ENCODE measurements at places on chromosomes 6 and 20. TPM values are rescaled to one million over a fixed set of nuclear protein-coding genes. Genes with fewer than 3 reads are reported as not detected.

DNA sequence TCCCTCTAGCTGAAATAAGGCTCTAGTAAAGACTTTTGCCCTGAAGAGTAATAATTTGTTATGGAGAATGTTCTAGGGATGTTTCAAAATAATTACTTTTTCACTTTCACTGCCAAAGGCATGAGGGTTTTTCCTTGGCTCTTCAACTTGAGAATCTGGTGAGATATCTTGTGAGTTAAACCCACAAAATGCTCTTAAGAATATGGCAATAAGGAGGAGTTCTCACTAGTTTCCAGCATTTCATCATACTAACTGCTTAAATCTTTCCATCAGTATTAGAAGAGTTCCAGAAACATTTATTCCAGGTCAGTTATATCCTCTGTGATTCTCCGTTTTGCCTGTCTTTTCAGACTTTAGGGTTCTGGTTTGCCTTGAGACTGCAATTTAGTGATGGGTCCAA lies 785.6 kb upstream of the GJE1 start:
- H3K27ac ChIP-seq: no peak overlapping the region
- H3K36me3 ChIP-seq: no peaks in the 10 kb centered on the region
- H3K27me3 ChIP-seq: no peaks in the 10 kb centered on the region
- H3K4me1 ChIP-seq: no peaks in the 10 kb centered on the region
- DNase-seq: no peak

- H3K36me3 ChIP-seq: no peaks in the 10 kb centered on the region
- H3K4me1 ChIP-seq: no peaks in the 10 kb centered on the region
- no peak overlapping the region for H3K27ac ChIP-seq
- H3K27me3 ChIP-seq: no peaks in the 10 kb centered on the region
- no peak overlapping the region for H3K4me3 ChIP-seq
- DNase-seq: peak; percentile 30
These were observed 4.6 kb downstream of the OR2H2 start for GRCh38 chr6:29589423-29590048.

The NFATC2 gene
- total RNA-seq: under 0.01 TPM

The SSTR4 gene
- total RNA-seq: not detected

DNA sequence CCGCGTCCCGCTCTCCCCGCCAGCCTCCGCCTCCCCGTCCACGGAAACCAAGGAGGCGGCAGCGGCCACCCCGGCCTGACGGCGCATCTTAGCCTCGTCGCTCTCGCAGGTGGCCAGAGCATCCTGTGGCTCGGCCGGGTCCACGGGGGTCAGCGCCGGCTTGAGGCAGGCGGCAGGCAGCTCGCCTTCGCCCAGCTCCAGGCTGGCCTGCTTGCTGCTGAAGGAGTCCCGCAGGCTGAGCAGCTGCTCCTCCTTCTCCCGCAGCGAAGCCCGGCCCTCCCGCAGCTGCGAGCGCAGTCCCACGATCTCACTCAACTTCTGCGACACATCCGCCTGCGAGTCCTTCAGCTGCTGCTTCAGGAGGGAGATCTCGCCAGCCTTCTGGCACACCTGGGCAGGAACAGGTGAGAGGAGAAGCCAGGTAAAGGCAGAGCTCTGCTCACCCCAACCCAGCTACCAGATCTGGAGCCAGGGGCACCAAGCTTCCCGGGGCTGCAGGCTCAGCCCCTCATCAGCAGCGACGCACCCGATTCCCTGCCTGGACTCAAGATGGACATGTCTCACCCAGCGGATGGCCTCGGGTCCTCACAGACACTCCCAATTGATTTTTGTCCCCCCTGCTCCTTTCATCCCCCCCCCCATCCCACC lies 5.2 kb upstream of the FASTKD5 start:
- no peak overlapping the region for H3K27ac ChIP-seq
- no peak for DNase-seq
- H3K4me1 ChIP-seq: no peaks in the 10 kb centered on the region

The DLL1 gene
- total RNA-seq: 5.6 TPM

DNA sequence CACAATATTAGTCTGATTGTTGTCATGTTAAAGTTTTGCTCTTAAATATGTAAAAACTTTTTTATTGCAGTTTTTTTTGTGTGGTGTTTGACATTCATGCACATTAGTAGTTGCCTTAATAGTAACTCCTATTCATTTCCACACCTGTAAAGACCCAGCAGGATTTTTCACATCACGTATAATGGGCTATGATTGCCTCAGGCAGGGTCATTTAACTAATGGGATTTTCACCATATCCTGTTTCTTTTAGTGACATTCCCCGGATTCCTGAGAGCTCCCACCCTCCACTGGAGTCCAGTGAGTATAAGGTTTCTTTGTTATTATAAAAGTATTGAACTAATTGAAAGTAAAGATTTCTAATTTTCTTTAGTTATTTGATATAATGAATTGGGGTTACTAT lies 359.2 kb downstream of the RIMS1 start:
- no peak for DNase-seq
- no peak overlapping the region for H3K27ac ChIP-seq
- H3K27me3 ChIP-seq: no peaks in the 10 kb centered on the region
- H3K36me3 ChIP-seq: no peaks in the 10 kb centered on the region
- H3K4me1 ChIP-seq: no peaks in the 10 kb centered on the region

- H3K27me3 ChIP-seq: peaks cover 72% of the 10 kb centered on the region
- H3K4me3 ChIP-seq: no peak overlapping the region
- no peak overlapping the region for H3K27ac ChIP-seq
- H3K36me3 ChIP-seq: no peaks in the 10 kb centered on the region
- H3K4me1 ChIP-seq: peaks cover 2% of the 10 kb centered on the region
- no peak for DNase-seq
These were observed 1.9 kb downstream of the RNF39 start for GRCh38 chr6:30073489-30074235.

All from fibroblast of lung (primary cell).